ENCODE measurements at places on chromosomes 16 and 17. TPM values are rescaled to one million over a fixed set of nuclear protein-coding genes. Genes with fewer than 3 reads are reported as not detected.
A peak's percentile ranks its signal among the peaks of the same experiment; 100 is the strongest.

The MYH8 gene
- total RNA-seq, result not detected

The ZNF200 gene
- 7.8 TPM for total RNA-seq

The RBFOX1 gene
- total RNA-seq, result not detected

The KCNJ18 gene
- total RNA-seq, result not detected

GRCh38 chr17:32266389-32267301 lies 1.0 kb downstream of the RHBDL3 start:
- no peak overlapping the region for H3K27ac ChIP-seq
- peak overlapping the region; percentile 61 for H3K4me3 ChIP-seq
- no peak for DNase-seq
- no peaks in the 10 kb centered on the region for H3K36me3 ChIP-seq
- H3K27me3 ChIP-seq, result peaks cover 62% of the 10 kb centered on the region

- peak overlapping the region; percentile 81 for H3K27ac ChIP-seq
- no peaks in the 10 kb centered on the region for H3K36me3 ChIP-seq
- no peak for DNase-seq
- no peaks in the 10 kb centered on the region for H3K27me3 ChIP-seq
These were observed 5.2 kb downstream of the BAIAP2 start for GRCh38 chr17:81039854-81040758.

DNA sequence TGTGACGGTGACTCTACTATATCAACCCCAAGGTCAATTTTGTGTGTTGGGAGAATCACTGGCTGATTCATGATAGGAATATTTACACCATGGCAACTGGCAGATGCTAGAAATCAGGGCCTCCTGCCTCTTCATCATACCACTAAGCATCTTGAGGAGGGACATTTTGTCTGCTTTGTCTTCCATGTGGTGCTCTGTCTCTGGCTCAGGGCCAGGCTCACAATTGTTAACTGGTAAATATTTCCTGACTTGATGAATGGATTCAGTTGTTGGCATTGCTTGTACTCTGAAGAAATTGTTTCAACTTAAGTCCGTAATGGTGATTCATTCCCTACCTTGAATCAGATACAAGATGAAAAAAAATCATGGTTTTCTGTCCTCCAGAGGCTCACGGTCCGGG lies 292.7 kb downstream of the HAPSTR1 start:
- no peaks in the 10 kb centered on the region for H3K36me3 ChIP-seq
- DNase-seq, result no peak
- H3K4me1 ChIP-seq, result no peaks in the 10 kb centered on the region
- H3K27me3 ChIP-seq, result no peaks in the 10 kb centered on the region

GRCh38 chr17:80870401-80870800 lies 121.2 kb upstream of the CHMP6 start:
- H3K36me3 ChIP-seq, result peaks cover 3% of the 10 kb centered on the region
- H3K4me3 ChIP-seq, result no peak overlapping the region
- no peaks in the 10 kb centered on the region for H3K27me3 ChIP-seq
- peaks cover 44% of the 10 kb centered on the region for H3K4me1 ChIP-seq
- peak overlapping the region; percentile 55 for H3K27ac ChIP-seq

- no peak for DNase-seq
- no peak overlapping the region for H3K4me3 ChIP-seq
- peaks cover 22% of the 10 kb centered on the region for H3K4me1 ChIP-seq
These were observed 102.6 kb upstream of the CREBBP start for GRCh38 chr16:3983081-3983520.

DNA sequence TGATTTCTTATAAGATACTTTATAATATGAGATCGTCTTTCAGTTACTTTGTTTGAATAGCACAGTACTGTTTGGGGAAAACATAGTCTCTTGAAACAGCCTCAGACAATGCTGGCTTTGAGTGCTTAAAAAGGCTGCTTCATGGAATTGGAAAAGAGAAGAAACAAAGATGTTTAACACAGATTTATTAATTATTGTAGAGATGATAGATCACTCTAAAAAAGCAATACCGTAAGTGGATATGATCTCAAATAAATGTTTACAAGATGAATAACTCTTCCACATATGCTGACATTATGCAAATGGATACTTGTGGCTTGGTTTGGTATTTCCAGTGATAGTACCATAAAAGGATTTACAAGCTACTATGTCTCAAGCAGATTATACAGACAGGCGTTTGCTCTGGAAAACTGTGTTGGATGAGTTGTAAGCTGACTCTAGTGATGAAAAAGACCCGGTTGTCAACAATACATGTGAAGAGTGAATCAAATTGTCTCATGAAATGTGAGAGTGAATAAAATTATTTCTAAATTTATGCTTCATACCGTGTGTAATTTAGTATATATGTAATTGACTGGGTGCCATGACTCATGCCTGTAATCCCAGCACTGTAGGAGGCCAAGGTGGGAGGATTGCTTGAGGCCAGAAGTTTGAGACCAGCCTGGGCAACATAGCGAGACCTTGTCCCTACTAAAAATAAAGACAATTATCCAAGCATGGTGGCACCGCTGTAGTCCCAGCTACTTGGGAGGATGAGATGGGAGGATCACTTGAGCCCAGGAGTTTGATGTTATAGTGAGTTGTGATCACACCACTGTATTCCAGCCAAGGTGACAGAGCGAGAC lies 105.4 kb downstream of the FTO start:
- H3K27me3 ChIP-seq, result no peaks in the 10 kb centered on the region
- DNase-seq, result no peak
- peaks cover 40% of the 10 kb centered on the region for H3K4me1 ChIP-seq
- H3K4me3 ChIP-seq, result no peak overlapping the region
- peak overlapping the region; percentile 80 for H3K27ac ChIP-seq
- H3K36me3 ChIP-seq, result peaks cover 6% of the 10 kb centered on the region

GRCh38 chr16:89712274-89712781 lies 8.4 kb downstream of the VPS9D1 start:
- H3K4me1 ChIP-seq, result no peaks in the 10 kb centered on the region
- DNase-seq, result no peak
- H3K36me3 ChIP-seq, result peaks cover 4% of the 10 kb centered on the region
- no peak overlapping the region for H3K27ac ChIP-seq
- no peak overlapping the region for H3K4me3 ChIP-seq

DNA sequence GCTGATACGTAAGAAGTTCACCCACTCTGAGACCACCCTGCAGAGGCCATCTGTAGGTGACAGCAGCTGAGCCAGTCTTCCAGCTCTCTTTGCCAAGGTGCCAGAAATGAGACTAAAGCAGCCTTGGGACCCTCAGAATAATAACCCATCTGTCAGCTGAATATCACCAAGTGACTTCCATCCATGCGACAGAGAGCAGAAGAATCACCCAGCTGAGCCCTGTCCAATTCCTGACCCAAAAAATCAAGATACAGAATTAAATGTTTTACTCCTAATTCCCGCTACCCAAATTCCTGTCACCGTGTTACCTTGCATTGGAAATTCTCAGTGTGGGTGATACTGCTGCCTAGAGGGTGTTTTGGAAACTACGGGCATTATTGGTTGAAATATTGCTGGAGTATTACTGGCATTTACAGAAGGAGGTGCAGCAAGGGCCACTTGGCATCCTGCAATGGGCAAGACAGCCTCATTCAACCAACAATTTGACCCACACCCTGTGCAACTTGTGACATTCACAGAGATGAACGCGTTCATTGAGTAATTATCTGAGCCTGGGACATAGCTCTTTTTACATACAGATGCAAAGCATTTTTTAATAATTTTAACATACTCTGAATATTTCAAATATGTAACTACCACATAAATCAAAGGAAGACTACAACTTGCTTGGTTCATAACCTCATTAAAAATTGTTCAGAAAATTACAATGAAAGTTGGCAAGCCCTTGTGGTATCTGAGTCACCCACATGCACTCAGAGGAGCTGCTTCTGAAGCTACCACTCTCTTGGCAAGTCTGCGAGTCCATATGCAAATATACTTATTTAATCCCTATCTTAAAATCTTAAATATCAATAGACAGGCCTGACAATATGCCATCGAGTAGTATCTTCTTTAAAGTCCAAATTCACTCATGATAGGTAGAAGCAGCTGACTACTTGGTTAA lies 126.6 kb downstream of the C16orf95 start:
- no peaks in the 10 kb centered on the region for H3K27me3 ChIP-seq
- H3K27ac ChIP-seq, result no peak overlapping the region
- no peaks in the 10 kb centered on the region for H3K36me3 ChIP-seq
- peaks cover 31% of the 10 kb centered on the region for H3K4me1 ChIP-seq
- H3K4me3 ChIP-seq, result no peak overlapping the region

- no peaks in the 10 kb centered on the region for H3K36me3 ChIP-seq
- DNase-seq, result no peak
- no peaks in the 10 kb centered on the region for H3K4me1 ChIP-seq
- H3K4me3 ChIP-seq, result no peak overlapping the region
- H3K27me3 ChIP-seq, result peaks cover 3% of the 10 kb centered on the region
- no peak overlapping the region for H3K27ac ChIP-seq
These were observed 18.3 kb upstream of the CEP112 start for GRCh38 chr17:66210208-66210574.

GRCh38 chr16:26598061-26598460 lies 468.7 kb upstream of the C16orf82 start:
- H3K4me3 ChIP-seq, result no peak overlapping the region
- no peaks in the 10 kb centered on the region for H3K36me3 ChIP-seq
- no peaks in the 10 kb centered on the region for H3K27me3 ChIP-seq
- no peak overlapping the region for H3K27ac ChIP-seq

DNA sequence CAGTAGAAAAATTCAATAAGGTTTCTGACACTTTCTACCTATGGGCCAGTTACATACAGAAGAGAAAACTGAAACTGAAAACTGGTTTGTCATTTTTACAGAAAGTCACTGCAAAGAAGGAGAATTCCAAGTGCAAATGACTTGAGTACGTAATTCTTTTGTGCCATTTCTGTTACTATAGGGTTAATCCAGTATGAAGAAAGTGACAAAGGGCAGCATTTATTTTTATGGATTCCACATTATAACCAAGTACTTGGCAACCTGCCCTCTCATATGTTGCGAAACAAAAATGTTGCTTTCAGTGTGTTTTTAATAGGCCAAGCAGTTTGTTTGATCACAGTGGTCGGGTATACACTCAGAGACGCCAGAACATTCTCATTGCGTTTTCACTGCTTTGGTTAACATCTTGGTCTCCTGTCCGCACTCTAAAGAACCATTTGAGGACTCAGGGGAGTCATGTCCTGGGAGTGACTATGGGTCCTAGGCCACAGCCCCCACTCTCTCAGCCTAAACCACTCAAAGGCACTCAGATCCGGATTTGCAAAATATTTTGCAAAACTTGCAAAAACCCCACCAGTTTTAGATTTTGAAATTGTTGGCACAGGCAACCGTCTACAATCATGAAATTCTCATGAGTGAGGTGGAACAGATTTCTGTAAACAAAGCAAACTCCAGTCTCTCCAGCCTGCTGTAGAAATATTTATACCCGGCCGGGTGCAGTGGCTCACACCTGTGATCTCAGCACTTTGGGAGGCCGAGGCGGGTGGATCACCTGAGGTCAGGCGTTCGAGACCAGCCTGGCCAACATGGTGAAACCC lies 15.4 kb upstream of the HELZ start:
- peaks cover 33% of the 10 kb centered on the region for H3K4me1 ChIP-seq
- no peak for DNase-seq
- peak overlapping the region; percentile 95 for H3K27ac ChIP-seq
- H3K27me3 ChIP-seq, result no peaks in the 10 kb centered on the region
- H3K36me3 ChIP-seq, result no peaks in the 10 kb centered on the region
- peak overlapping the region; percentile 42 for H3K4me3 ChIP-seq

DNA sequence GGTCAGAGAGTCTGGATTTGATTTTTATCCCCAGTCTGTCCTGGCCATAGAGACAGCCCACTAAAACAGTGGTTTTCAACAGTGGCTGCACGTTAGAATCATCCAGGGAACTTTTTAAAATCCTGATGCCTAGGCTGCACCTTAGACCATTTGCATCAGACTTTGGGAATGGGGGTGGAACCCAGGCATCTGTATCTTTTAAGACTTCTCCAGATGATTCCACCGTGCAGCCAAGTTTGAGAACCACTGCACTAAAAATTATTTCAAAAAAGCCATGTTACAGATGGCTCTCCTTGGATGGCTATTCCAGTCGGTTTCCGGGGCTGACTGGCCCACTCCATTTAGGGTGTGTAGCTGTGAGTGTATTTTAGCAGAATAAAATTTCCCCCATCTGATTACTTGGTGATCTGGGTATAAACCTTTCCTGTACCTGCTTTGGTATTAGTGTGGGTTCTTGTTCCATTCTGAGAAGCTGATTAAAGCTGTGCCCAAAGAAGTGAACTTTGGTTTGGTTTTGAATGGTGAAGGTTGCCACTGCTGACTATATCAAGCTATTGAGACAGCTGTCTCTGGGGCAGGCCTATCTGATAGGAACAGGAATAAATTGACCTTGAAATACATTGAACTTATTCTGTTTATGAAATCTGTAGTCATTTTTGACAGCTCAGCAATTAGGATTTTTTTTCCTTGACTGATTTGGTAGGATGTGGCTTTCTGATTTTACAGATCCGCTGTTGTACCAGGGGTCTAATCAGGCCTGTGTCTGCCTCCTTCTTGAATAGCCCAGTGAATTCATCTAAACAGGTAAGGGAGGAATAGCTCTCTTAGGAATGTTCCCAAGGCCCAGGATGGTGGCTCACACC lies 1.3 kb downstream of the ATP5MC1 start:
- peak overlapping the region; percentile 94 for H3K4me3 ChIP-seq
- no peak overlapping the region for H3K27ac ChIP-seq
- no peak for DNase-seq
- peaks cover 3% of the 10 kb centered on the region for H3K36me3 ChIP-seq
- H3K4me1 ChIP-seq, result peaks cover 26% of the 10 kb centered on the region

DNA sequence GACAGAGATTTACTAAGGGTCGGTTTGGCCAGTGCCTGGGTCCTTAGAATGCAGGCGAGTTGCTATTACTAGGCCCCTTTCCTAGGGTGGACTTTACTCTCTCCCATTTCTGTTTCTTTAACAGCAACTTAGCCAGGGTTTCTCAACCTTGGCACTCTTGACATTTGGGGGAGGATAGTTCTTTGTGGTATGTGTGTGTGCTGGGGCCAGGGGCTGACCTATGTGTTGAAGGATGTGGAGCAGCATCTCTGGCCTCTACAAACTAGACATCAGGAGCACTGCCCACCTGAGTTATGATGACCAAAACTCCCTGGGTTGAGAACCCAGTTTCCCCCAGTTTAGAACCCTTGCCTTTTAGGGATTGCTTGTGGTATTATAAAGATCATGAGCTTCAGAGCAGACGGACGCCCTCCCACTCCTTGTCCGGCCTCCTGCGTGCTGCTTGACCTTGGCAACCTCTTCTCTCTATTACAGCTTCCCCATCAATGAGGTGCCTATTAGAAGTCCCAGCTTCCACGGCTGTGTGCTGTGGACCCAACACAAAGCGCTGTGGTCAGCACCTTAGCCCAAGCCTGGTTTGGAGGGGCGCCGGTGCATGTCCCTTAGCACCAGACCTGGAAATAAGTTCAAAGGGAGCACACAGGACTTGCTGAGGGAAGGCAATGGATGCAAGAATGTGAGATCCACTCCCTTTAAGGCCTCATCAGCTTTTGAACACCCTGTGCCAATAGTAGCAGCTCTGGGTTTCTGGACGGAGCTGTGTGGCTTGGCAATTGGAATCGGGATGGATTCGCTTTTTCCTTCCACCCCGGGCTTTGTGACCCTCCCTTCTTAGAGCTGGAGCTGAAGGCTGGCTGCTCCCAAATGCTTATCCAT lies 239.2 kb upstream of the MAF start:
- no peak overlapping the region for H3K27ac ChIP-seq
- no peaks in the 10 kb centered on the region for H3K4me1 ChIP-seq
- peaks cover 9% of the 10 kb centered on the region for H3K27me3 ChIP-seq
- no peak overlapping the region for H3K4me3 ChIP-seq
- no peak for DNase-seq

- no peaks in the 10 kb centered on the region for H3K27me3 ChIP-seq
- H3K4me1 ChIP-seq, result peaks cover 26% of the 10 kb centered on the region
- no peak overlapping the region for H3K4me3 ChIP-seq
These were observed 1.5 kb downstream of the N4BP1 start for GRCh38 chr16:48608452-48608851.

Measured in chondrocyte (in vitro differentiated cells).